ENCODE measurements at places on chromosomes 5 and 9. TPM values are rescaled to one million over a fixed set of nuclear protein-coding genes. Genes with fewer than 3 reads are reported as not detected.
A peak's percentile ranks its signal among the peaks of the same experiment; 100 is the strongest.

Gene ASB6
- total RNA-seq: 25.0 TPM

Gene GNAQ
- 17.6 TPM for total RNA-seq

Gene PCDHB7
- total RNA-seq: not detected

Gene PCDHB5
- total RNA-seq: not detected

Gene ITGA1
- total RNA-seq: 37.0 TPM

Gene ENC1
- total RNA-seq: 1.5 TPM

DNA sequence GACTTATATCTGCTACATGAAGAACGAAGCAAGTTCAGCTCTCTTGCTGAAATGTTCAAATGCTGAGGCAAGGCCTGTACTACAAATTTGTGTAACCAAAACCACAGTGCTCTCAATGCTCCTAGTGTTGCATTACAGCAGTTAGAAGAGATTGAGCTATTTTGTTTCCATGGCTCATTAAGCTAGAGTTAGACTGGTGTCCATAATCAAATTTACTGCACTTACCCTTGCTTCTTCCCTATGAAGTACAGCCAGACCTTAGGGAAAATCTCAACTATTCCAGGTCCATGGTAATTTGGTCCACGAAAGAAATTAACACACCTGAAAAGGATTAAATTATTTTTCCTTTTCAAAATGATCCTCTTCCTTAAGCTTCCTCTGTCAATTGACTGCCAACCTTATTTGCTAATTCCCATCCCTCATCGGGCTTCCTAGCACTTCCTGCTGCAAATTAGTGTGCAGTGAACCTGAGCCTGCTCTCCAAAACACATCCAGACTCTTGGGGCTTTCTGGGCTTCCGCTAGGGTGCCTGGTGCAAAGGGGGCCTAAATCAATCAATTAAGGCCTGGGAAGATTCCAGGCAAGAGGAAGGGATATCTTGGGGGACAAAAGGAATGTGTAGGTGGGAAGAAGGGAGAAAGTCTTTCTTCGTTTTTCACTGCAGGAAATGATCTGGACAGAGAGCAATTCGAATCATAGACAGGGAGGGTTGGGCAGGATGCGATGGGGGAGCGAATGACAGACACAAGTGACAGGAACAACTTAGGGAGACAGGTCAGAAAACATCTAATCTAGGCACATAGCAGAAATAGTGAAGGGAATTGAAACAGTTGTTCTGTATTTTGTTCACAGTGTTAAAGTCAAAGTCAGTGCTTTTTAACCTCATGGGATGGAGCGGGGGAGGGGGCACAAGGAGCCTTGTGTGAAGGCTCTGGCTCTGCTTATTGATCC, 542.4 kb downstream of the RAB3C start:
- peaks cover 13% of the 10 kb centered on the region for H3K36me3 ChIP-seq
- H3K4me1 ChIP-seq: peaks cover 8% of the 10 kb centered on the region
- DNase-seq: peak; percentile 61
- no peaks in the 10 kb centered on the region for H3K27me3 ChIP-seq
- H3K27ac ChIP-seq: no peak overlapping the region
- H3K4me3 ChIP-seq: no peak overlapping the region

DNA sequence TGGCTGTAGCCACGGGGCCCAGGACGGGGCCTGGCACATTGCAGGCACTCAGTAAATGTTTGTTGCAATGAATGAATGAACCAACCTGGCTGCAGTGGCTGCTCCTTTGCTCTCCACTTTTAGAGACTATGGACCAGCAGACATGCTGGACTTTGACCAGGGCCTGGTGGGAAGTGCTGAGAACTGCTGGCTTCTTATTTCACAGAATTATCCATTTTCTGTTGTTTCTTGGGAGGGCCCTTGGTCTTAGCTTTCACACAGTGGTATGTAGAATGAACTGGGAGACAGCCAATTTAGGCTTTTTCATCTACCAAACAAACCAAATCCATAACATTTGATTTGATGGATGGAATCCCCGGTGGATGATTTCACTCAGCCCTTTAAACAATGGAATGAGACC, 78.0 kb upstream of the LHFPL2 start:
- H3K27me3 ChIP-seq: peaks cover 3% of the 10 kb centered on the region
- no peak overlapping the region for H3K4me3 ChIP-seq
- DNase-seq: no peak

DNA sequence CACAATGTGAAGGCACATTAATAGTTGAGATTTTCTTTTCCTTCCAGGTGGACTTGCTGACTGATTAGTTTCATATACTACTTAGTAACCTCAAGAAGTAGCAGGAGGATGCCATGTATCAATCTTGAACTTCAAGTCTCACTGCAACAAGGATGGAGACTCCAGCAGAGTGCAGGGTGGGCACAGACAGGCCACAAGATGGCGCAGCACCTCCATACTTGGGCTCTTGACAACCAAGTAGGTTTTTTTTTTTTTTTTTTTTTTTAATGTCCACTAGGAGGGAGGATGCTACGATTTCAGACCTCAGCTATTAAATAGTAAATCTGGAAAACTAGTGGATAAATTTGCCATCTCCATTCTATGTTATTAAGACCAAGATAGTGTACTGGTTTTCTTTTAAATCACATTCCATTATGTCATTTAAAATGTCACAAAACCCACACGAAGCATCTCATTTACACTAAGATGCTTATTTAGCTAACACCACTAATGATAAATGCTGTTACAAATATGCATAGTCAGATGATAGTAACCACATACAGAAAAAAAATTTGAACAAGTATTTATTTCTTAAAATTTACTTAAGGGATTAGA, 58.6 kb downstream of the IL6ST start:
- no peak overlapping the region for H3K4me3 ChIP-seq
- no peaks in the 10 kb centered on the region for H3K4me1 ChIP-seq
- H3K27me3 ChIP-seq: no peaks in the 10 kb centered on the region
- DNase-seq: peak; percentile 87
- peaks cover 3% of the 10 kb centered on the region for H3K36me3 ChIP-seq

- H3K4me3 ChIP-seq: no peak overlapping the region
- peaks cover 10% of the 10 kb centered on the region for H3K27me3 ChIP-seq
- no peaks in the 10 kb centered on the region for H3K36me3 ChIP-seq
These were observed 27.0 kb upstream of the C9orf72 start for GRCh38 chr9:27600256-27600655.

DNA sequence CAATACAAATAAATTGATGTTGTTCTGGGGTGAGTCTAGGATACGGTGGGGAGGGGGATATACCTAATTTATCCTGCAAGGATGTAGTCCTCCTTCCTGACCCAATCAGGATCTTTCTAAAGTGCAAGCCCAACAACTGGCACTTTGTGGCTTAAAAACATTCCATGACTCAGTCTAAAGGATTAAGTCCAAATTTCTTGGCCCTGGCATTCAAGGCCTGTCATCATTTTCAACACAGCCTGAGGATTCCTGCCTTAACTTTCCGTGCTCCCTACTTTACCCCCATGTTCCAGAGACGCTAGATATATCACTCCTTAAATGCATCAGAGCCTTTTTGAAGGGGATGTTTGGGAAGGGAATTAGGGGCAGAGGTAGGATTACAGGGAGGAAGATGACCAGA, 1.0 kb downstream of the FAM221B start:
- H3K27me3 ChIP-seq: peaks cover 4% of the 10 kb centered on the region
- H3K27ac ChIP-seq: no peak overlapping the region
- H3K36me3 ChIP-seq: no peaks in the 10 kb centered on the region
- peaks cover 19% of the 10 kb centered on the region for H3K4me1 ChIP-seq
- no peak overlapping the region for H3K4me3 ChIP-seq

DNA sequence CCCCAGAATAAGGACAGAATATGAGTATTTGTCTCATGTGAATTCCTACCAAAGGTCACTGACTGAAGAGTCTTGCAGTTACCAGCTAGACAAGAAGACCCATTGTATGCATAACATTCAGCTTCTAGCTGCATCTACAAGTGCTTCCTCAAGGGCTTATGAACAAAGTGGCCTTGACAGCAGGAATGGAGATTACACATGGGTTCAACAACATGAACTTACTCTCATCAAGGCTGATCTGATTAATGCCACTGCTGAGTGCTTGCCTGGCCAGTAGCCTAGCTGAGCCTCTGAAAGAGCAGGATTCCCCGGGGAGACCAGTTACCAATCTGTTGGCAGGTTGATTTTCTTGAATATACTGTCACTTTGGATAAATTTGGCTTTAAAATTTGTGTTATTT, 76.7 kb upstream of the CHD1 start:
- H3K4me1 ChIP-seq: peaks cover 9% of the 10 kb centered on the region
- DNase-seq: no peak
- H3K27me3 ChIP-seq: no peaks in the 10 kb centered on the region
- H3K36me3 ChIP-seq: no peaks in the 10 kb centered on the region
- no peak overlapping the region for H3K4me3 ChIP-seq

DNA sequence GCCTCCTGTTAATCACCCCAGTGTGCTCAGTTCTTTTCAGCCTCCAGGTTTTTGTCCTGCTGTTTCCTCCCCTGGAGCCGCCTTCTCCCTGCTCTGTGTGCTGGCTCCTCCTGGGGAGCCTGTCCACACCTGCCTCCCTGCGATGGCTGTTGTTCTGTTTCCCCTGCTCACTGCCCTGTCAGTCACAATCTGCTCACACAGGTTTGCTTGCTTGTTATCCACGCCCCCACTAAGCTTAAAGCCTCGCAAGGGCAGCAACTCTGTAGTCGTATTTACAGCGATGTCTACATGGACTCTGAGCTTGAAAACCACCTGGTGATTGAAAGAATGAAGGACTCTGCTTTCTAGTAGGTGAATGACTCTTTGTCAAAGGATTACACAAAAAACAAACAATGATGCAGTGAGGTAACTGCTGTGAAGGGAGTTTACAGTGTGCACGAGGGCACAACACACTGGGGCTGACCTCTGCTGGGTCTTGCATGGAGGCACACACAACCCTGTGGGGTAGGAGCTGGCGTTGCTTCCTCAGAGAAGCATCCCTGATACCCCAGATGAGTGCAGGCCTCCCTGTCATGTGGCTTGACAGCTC, 39.6 kb upstream of the TEX48 start:
- peaks cover 41% of the 10 kb centered on the region for H3K36me3 ChIP-seq
- peaks cover 60% of the 10 kb centered on the region for H3K4me1 ChIP-seq
- peaks cover 11% of the 10 kb centered on the region for H3K27me3 ChIP-seq
- DNase-seq: no peak
- H3K27ac ChIP-seq: peak overlapping the region; percentile 61
- H3K4me3 ChIP-seq: no peak overlapping the region

DNA sequence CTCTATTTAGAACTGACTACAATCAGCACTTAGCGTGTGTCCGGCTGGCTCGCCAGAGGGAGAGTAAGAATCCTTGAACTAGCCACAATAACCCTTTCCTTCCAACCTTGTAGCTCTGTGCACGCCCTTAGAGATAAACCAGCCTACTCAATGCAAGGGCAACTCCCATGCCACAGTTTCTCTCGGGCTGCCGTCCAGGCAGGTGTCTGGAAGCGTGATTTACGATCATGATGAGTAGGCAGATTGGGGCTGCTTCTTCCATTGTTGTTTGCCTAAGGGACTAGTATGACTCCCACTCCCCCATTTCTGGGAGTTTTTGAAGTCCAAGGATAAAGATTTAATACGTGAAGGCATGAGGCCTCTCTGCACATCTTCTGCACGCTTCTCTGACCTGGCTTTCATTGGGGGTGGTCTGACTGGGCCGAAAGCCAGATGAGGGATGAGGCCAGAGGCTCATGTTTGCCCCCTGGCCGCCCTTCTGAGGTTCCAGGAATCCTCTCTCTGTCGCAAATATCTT, 134.0 kb upstream of the MYO10 start:
- no peaks in the 10 kb centered on the region for H3K36me3 ChIP-seq
- H3K27me3 ChIP-seq: no peaks in the 10 kb centered on the region
- no peaks in the 10 kb centered on the region for H3K4me1 ChIP-seq
- no peak overlapping the region for H3K27ac ChIP-seq

- no peak overlapping the region for H3K27ac ChIP-seq
- DNase-seq: peak; percentile 60
- peaks cover 15% of the 10 kb centered on the region for H3K4me1 ChIP-seq
These were observed 139.4 kb upstream of the IL12B start for GRCh38 chr5:159469496-159470372.

GRCh38 chr5:26666371-26666770, 372.0 kb downstream of the CDH9 start:
- H3K36me3 ChIP-seq: no peaks in the 10 kb centered on the region
- H3K27ac ChIP-seq: no peak overlapping the region
- no peak for DNase-seq
- no peaks in the 10 kb centered on the region for H3K27me3 ChIP-seq

DNA sequence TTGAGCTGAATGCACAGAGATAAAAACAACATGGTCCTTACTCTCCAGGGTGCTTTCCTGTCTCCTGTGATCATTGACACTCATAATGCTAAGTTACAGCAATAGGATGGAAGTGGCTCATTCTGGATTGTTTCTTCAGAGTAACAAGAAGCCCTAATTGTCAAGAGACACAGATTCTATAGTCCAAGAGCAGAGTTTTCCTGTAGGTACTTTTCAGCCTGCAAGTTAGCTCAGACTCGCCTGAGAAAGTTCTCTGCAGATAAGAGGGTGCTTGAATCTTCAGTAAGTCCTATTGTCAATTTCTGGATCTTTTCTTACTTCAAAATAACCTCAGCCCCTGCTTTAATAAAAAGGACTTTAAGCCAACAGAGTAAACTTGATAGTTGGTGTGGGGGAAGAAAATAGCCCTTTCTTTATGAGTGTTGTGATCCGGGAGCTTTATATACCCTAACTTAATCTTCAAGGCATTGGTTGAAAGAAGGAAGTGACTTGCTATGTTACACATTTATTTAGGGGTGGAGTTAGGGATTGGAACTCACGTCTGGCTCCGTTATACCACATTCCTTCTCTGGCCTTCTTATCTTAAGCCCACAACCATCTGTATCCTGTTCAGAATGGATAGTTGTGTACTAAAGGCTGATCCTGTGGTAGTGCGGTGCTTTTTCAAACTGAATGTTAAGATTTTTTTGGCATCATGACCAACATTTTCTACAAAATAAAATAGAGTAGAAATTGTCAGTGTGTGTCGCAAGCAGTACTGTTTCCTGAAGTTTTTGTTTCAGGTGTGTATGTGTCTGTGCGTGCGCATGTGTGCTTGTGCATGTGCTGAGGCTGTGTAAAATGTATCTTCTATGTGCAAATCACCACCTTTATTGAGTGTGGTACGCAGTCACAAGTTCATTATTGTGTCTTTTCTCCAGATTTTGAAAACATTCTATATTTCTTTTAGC, 173.9 kb downstream of the WDR70 start:
- DNase-seq: no peak
- H3K4me3 ChIP-seq: no peak overlapping the region
- peaks cover 9% of the 10 kb centered on the region for H3K36me3 ChIP-seq
- no peaks in the 10 kb centered on the region for H3K27me3 ChIP-seq

DNA sequence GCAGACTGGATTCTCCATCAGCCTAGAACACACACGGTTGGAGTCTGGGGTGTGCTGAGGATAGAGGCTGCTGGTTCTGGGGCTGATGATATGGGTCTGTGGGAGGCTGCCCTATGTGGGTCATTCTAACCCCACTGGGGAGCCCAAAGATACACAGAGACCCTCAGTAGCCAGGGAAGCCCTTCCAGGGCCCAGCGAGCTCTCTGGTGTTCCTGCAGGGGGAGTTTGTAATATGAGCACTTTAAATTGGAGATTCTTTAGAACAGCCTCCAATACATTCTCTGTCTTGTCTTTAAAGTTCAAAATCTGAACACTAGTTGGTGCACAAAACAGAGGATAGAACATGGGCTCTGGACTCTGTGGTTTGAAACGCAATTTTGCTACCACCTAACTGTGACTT, 2.4 kb downstream of the ACTL7A start:
- H3K36me3 ChIP-seq: peaks cover 6% of the 10 kb centered on the region
- no peak overlapping the region for H3K4me3 ChIP-seq
- DNase-seq: no peak
- H3K27me3 ChIP-seq: no peaks in the 10 kb centered on the region

All from activated CD8-positive, alpha-beta memory T cell treated with anti-CD3 and anti-CD28 coated beads, Interleukin-2, amount 10 ng/mL, durations not matched to agents 7 days and 5 days (primary cell).